HCEC 1CT (cell line): ENCODE measurements at places on chromosomes 5 and 9.
A peak's percentile ranks its signal among the peaks of the same experiment; 100 is the strongest.

DNA sequence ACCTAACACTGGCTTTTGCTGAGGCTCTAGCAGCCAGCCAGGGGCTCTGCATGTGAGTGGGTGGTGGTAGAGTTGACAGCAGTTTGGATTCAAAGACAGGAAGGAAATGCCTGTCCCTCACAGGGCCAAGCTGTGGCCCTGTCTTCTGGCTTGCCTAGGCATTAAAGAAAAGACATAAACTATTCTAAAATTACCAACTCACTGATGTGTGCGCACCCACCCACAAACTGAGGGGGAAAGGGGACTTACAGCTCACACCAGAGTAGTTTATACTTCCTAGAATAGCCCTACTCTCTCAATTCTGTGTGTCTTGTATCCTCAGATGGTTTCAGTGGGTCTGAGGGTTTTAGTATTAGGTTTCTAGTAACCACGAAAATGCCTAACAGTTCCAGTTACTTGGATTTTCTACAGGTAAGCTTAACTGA is 18.3 kb upstream of the IL13 start:
- DNase-seq = no peak

GRCh38 chr5:8058616-8059190 is 189.8 kb downstream of the MTRR start:
- DNase-seq = no peak

- DNase-seq = peak; percentile 81
These were observed 91.8 kb upstream of the FER start for GRCh38 chr5:108655750-108656450.

- DNase-seq = no peak
These were observed 67.0 kb downstream of the GCNT1 start for GRCh38 chr9:76526026-76526425.
